ENCODE measurements at places on chromosomes 2 and 18.

- no peak overlapping the region for H3K27ac ChIP-seq
- H3K4me3 ChIP-seq: no peak overlapping the region
- H3K27me3 ChIP-seq: no peaks in the 10 kb centered on the region
- DNase-seq: no peak
- peaks cover 4% of the 10 kb centered on the region for H3K4me1 ChIP-seq
These were observed 141.5 kb downstream of the SPHKAP start for GRCh38 chr2:228039752-228040534.

GRCh38 chr2:31957354-31958139 is 53.3 kb downstream of the MEMO1 start:
- H3K27ac ChIP-seq: peak overlapping the region; percentile 46
- no peak for DNase-seq
- peaks cover 2% of the 10 kb centered on the region for H3K36me3 ChIP-seq

DNA sequence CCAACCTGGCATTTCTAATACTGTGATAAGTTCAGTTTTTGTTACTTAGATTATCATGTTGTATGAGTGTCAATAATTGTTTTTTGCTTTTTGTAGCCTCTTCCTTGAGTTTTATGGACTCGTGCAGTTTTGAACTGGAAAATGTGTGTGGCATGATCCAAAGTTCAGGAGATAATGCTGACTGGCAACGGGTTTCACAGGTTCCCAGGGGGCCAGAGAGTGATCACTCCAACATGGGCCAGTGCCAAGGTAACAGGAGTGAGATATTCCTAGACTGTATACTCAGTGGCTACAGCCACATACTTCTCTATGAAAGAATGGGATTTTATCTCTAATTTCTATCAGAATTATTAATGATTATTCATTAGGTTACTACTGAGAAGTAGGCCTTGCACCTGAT is 18.2 kb downstream of the MEP1B start:
- H3K36me3 ChIP-seq: no peaks in the 10 kb centered on the region
- no peak overlapping the region for H3K27ac ChIP-seq

- no peaks in the 10 kb centered on the region for H3K36me3 ChIP-seq
- no peak overlapping the region for H3K27ac ChIP-seq
- no peak overlapping the region for H3K4me3 ChIP-seq
- H3K27me3 ChIP-seq: no peaks in the 10 kb centered on the region
- DNase-seq: no peak
- no peaks in the 10 kb centered on the region for H3K4me1 ChIP-seq
These were observed 180.1 kb downstream of the EN1 start for GRCh38 chr2:118667348-118667747.

DNA sequence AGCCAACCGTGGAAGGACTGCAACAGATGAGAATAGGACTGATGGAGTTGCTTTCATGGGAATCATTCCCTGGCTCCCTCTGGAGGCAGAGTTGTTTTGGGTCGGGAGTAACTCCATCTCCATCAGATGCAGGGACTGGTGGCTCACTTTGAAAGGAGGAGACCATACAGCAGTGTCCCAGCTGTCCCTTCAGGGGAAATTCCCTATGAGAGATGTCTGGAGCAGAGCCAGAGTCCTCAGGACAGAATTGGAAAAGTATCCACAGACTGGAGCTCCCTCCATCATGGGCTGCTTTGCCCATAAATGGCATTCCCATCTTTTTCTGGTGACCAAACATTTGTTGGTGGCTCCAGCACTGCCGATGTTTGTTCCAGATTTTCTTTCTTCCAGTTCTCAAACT is 144.3 kb downstream of the NCK2 start:
- H3K36me3 ChIP-seq: peaks cover 33% of the 10 kb centered on the region
- H3K27ac ChIP-seq: no peak overlapping the region
- no peaks in the 10 kb centered on the region for H3K27me3 ChIP-seq
- no peak for DNase-seq
- H3K4me3 ChIP-seq: no peak overlapping the region

GRCh38 chr18:45370255-45371010 is 244.8 kb upstream of the SLC14A2 start:
- H3K36me3 ChIP-seq: no peaks in the 10 kb centered on the region
- no peak overlapping the region for H3K4me3 ChIP-seq
- no peak overlapping the region for H3K27ac ChIP-seq
- H3K27me3 ChIP-seq: no peaks in the 10 kb centered on the region

DNA sequence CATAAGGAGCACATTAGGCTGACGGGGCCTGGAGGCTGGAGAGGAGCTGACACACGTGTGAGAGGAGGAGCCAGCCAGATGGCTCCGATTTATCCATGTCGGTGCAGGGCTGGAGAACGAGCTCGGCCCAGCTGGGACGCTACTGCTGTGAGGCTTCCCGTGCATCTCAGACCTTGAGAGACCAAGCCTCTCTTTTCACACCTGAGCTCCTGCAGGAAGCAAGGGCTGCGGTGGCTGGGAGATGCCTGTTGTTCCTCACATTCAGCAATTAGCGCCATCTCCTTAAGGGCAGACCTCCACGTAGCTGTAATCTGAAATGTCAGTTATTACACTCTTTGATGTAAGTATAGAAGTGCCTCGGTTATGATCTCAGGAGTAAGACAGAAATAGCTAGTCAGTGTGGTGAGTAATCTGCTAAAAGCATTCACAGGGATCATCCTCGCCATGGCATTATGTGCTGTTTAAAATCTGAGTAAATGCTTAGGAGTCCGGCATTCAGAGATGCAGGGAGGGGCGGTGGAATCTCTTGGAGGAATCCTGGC is 107.9 kb downstream of the PRKCE start:
- no peaks in the 10 kb centered on the region for H3K27me3 ChIP-seq
- DNase-seq: no peak
- H3K4me3 ChIP-seq: no peak overlapping the region
- H3K27ac ChIP-seq: no peak overlapping the region
- H3K4me1 ChIP-seq: peaks cover 19% of the 10 kb centered on the region

DNA sequence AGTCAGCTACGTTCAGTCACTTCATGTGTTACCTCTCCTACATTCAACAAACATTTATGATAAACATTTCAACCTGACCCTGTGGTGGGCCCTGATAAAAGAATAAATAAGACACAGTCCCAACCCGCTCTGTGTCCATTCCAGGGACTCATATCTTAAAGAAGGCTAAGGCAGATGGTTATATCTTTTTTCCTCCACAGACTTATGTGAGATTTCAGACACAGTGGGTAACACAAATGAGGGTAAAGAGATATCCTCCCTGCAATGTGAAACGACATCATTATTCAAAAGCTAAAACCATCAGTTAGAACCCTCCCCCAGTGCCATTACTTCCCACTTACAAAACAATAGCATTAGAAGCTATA is 11.1 kb upstream of the HNRNPLL start:
- H3K27me3 ChIP-seq: peaks cover 34% of the 10 kb centered on the region
- peaks cover under 1% of the 10 kb centered on the region for H3K4me1 ChIP-seq
- DNase-seq: no peak
- H3K36me3 ChIP-seq: peaks cover 3% of the 10 kb centered on the region
- H3K4me3 ChIP-seq: no peak overlapping the region

GRCh38 chr2:30784682-30785081 is 22.6 kb downstream of the CAPN13 start:
- peaks cover 9% of the 10 kb centered on the region for H3K27me3 ChIP-seq
- no peaks in the 10 kb centered on the region for H3K36me3 ChIP-seq
- no peak for DNase-seq
- no peaks in the 10 kb centered on the region for H3K4me1 ChIP-seq
- no peak overlapping the region for H3K27ac ChIP-seq

DNA sequence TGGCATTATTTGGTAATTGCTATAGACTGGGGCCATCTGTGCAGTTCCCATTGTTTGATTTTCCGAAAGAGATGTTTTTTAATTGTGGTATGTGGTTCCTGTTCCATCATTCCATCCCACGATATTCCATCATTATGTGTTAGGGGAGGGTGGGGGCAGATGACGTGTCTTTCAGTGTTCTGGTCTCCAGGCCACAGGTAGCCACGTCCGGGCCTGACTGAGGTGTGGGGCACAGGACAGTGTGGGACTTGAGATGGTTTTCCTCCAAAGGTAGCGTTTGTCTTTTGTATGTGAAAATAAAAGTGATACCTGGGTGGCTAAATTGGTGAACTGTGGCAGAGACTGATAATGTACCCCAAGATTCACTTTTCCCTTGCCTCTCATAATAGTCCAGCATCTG is 192.2 kb upstream of the HAAO start:
- H3K4me1 ChIP-seq: no peaks in the 10 kb centered on the region
- no peak overlapping the region for H3K27ac ChIP-seq
- H3K4me3 ChIP-seq: no peak overlapping the region

- no peak overlapping the region for H3K27ac ChIP-seq
- H3K4me3 ChIP-seq: no peak overlapping the region
- no peak for DNase-seq
- H3K27me3 ChIP-seq: peaks cover 13% of the 10 kb centered on the region
- H3K4me1 ChIP-seq: no peaks in the 10 kb centered on the region
These were observed 329.6 kb upstream of the ID2 start for GRCh38 chr2:8352296-8352695.

DNA sequence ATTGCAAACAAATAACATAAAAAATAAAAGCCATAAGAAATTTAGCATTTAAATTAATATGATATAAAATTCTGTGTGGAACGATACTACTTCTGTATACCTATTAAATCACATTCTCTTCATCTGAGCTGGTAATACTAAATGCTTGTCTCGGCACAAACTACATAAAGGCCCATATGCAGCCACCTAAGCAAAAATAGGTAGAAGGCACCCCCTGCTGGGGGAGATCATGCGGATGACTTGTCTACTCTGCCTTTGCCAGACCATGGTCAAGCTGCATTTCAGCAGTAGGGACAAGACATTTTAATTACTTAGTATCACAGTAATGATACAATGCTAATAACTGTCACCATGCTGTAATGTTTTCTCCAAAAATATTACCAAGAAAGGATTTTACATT is 108.0 kb downstream of the CDH19 start:
- H3K36me3 ChIP-seq: no peaks in the 10 kb centered on the region
- no peak overlapping the region for H3K4me3 ChIP-seq
- no peaks in the 10 kb centered on the region for H3K4me1 ChIP-seq
- H3K27me3 ChIP-seq: no peaks in the 10 kb centered on the region
- no peak for DNase-seq

DNA sequence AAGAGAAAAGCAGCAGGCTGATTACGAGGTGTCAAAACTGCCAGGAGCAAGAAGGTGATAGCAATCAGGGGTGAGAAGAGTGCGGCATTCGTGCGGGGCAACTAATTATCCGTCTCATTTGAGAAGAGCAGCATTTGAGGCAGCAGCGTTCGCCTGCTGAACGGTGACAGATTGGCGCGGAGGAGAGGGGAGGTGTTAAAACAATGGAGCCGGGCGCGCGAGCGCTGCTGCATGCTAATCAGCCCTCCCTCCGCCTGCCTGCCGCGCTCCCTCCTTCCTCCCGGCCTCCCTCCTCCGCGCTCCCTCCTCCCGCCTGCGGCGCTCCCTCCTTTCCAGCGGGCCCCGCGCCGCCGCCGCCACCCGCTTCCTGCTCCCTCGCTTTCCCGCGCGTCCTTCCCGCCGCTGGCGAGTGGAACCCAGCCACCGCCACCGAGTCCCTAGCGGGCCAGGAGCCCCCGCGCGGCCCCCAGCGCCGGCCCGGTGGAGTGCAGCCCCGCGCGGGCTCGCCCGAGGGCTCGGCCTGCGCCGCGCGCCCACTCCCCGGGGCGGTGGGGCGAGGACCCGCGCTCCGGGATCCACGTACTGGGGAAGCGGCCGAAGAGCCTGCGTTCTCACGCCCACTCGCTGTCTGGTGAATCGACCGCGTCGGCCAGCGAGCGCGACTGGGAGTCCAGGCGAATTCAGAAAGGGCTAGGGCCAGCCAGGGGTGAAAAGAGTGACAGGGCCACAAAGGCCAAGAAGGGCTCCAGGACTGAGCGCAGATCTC is 69.5 kb upstream of the PSMD14 start:
- H3K27ac ChIP-seq: peak overlapping the region; percentile 65
- DNase-seq: peak; percentile 25
- H3K27me3 ChIP-seq: no peaks in the 10 kb centered on the region
- H3K4me3 ChIP-seq: peak overlapping the region; percentile 94

GRCh38 chr2:20411361-20411894 is 35.4 kb upstream of the RHOB start:
- peaks cover 5% of the 10 kb centered on the region for H3K4me1 ChIP-seq
- no peak overlapping the region for H3K4me3 ChIP-seq
- H3K27me3 ChIP-seq: peaks cover 5% of the 10 kb centered on the region
- peak; percentile 62 for DNase-seq
- H3K36me3 ChIP-seq: peaks cover 6% of the 10 kb centered on the region

DNA sequence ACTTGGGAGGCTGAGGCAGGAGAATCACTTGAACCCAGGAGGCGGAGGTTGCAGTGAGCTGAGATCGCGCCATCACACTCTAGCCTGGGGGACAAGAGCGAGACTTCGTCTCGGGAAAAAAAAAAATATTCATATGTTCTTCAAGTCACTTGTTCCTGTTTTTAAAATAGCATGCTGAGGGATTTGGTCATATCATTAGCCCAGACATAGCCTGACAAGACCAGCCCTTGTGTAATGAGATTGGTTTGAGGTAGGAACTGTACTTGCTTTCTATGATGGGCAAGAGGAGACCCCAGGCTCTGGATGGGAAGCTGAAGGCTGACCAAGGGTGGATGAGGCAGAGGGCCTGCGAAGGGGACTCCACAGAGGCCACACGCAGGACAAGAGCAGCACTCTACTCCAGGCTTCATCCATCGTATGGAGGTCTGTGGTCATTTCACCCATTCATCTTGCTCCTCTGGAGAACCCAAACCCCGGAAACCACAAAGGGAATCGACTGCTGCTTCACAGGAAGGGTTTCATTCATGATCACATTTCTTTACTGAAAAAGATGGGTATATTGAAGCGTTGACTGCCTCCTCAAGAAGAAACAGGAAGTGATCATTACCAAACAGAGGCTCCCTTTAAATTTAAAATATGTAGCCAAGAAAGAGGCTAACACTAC is 87.1 kb upstream of the ZNF397 start:
- DNase-seq: no peak
- H3K27me3 ChIP-seq: no peaks in the 10 kb centered on the region
- no peak overlapping the region for H3K27ac ChIP-seq
- peaks cover 22% of the 10 kb centered on the region for H3K4me1 ChIP-seq

DNA sequence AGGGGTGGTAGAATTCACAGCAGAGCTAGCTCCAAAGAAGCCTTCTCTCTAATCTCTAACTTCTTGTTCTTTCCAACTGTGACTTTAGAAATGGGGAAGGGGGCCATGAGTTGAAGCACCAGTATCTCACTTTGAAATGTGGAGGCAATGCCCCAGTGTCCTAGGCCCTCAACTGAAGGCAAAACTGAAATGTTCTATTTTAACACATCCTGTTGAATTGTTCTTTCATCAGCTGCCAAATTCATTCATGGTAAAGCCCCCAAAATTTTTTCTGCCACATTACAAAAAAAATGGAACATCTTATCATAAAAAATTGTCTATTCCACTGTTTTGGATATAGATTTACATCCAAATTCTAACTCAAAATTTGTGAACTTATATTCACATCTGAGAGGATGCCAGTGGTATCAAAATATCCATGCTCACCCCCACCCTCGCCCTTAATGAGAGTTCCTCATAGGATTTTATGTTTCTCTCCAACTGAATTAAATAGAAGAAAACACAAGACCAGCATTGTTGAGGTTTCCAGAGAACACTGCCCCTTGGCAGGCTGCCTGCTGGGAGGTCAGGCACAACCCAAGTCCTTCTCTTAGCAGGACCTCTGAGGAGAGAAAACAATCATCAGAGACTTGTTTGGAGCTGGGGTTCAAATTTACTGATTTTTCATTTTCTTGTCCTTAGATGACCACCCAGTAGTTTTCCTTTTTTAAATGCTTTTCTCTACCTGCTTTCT is 147.4 kb upstream of the PGAP1 start:
- no peak overlapping the region for H3K4me3 ChIP-seq
- H3K27me3 ChIP-seq: no peaks in the 10 kb centered on the region
- H3K27ac ChIP-seq: peak overlapping the region; percentile 56
- H3K4me1 ChIP-seq: peaks cover 13% of the 10 kb centered on the region
- H3K36me3 ChIP-seq: peaks cover 64% of the 10 kb centered on the region
